ENCODE measurements at places on chromosomes 2 and 18.
A peak's percentile ranks its signal among the peaks of the same experiment; 100 is the strongest.

DNA sequence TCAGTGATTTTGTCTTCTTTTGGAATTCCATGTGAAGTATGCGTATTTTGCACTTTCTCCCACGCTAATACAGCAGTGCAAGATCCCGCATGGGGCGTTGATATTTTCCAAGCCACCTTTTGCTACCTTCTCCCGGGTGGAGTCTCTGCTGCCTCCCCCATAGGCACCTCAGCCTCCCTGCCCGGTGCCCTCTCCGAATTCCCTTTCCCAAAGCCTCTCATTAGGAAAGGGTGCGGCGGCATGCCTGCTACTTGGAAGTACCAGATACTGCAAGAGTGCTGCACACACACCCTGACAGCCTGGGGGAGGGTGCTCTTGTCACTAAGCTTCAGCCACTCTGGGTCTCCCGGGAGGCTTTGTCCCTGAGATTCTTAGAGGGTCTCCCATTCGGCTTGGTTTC lies 114.4 kb upstream of the PXDN start:
- DNase-seq = no peak

GRCh38 chr2:241996100-241996499 lies 126.6 kb downstream of the RTP5 start:
- no peak for DNase-seq

DNA sequence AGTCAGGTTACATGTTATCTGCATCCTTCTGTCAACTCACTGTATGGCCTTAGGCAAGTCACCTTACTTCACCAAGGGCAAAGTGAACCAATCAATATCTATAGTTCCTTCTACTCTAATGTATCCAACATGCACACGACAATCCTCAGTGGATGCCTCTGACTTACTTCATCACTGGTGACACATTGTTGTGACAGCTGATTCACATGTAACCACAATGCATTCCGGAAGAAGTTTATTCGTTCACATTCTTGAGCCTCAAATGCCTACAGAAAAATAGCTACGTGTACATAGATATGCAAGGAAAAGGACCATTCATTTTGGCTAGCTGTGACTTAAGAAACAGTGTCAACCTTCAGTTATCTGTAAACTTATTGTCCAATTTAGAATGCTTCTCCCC lies 26.3 kb upstream of the EPG5 start:
- DNase-seq = no peak

GRCh38 chr18:63339920-63340484 lies 20.4 kb upstream of the BCL2 start:
- peak; percentile 26 for DNase-seq

- no peak for DNase-seq
These were observed 62.3 kb upstream of the YWHAQ start for GRCh38 chr2:9693196-9693491.

- DNase-seq = no peak
These were observed 43.6 kb upstream of the AGPS start for GRCh38 chr2:177348733-177349693.

DNA sequence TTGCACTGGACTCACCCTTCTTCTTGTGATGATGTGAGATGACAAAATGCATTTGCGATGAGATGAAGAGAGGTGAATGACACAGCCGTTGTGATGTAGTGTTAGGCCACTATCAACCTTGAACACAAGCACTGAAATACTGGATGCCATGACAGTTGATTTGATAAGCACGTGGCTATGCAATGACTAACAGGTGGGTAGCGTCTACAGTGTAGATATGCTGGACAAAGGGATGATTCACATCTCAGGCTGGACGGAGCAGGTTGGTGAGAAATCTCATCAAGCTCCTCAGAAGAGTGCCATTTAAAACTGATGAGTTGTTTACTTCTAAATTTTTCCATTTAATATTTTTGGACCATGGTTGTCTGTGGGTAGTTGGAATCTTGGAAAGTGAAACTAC lies 375.8 kb upstream of the LYPD1 start:
- no peak for DNase-seq

DNA sequence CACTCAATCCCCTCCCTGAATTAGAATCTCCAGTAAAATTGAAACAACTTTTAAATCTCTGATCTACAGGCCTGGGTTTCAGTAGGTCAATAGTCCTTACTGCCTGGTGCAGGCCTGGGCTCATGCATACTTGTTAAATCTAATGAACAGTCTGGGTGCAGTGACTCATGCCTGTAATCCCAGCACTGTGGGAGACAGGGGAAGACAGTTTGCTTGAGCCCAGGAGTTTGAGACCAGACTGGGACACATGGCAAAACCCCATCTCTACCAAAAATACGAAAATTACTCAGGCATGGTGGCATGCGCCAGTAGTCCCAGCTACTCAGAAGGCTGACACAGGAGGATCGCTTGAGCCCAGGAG lies 94.7 kb upstream of the SP3 start:
- no peak for DNase-seq

DNA sequence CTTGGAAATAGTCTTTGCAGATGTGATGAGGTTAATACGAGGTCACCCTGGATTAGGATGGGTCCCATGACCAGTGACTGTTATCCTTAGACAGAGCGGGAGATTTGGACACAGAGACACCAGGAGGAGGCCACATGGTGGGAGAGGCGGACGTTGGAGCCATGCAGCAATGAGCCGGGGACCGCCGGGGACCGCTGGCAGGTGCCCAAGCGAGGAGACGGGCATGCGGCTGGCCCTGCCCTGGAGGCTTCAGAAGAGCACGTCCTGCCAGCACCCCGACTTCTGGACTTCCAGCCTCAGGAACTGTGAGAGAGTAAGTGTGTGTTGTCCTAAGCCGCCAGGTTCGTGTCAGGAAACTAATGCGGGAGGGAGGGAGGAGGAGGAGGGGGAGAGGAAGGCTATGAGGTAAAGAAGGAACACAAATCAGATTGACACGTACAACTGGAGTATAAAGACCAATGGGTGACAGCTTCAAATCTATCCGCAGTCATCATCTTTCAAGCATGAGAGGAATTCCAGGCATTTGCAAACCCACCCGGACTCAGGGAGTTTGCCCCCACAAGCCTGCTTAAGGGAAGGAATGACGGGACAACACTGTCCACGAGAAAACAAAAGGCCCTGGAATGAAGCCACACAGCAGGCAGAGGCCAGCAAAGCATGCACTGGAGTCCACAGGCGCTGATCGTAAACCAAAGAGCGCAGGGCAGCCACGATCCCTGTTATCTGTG lies 11.6 kb upstream of the BOK start:
- no peak for DNase-seq

- DNase-seq = peak; percentile 4
These were observed 31.9 kb downstream of the C1QL2 start for GRCh38 chr2:119126650-119127049.

GRCh38 chr2:45974762-45975408 lies 322.3 kb upstream of the EPAS1 start:
- DNase-seq = no peak

GRCh38 chr2:29518646-29519337 lies 402.6 kb downstream of the ALK start:
- no peak for DNase-seq

DNA sequence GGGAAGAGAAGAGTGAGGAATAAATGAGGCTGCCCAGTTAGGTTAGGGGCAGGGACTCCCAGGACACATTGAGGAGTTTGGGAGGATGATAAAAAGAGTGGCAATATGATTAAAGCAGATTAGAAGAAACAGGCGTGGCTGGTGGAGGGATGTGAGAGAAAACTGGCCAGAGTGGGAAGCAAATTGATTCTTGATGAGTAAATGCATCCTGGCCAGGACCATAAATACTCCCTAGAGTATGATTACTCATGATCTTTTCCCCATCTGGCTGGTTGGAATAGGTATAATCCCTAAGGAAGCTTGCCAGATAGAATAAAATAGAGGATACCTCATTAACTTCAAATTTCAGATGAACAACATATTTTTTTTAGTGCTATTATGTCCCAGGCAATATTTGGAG lies 21.5 kb upstream of the DAW1 start:
- DNase-seq = no peak

- no peak for DNase-seq
These were observed 40.2 kb upstream of the VRK2 start for GRCh38 chr2:58006256-58006951.

- DNase-seq = no peak
These were observed 32.2 kb downstream of the USP34 start for GRCh38 chr2:61438670-61439069.

- no peak for DNase-seq
These were observed 108.5 kb downstream of the CDCA7 start for GRCh38 chr2:173462892-173463840.

DNA sequence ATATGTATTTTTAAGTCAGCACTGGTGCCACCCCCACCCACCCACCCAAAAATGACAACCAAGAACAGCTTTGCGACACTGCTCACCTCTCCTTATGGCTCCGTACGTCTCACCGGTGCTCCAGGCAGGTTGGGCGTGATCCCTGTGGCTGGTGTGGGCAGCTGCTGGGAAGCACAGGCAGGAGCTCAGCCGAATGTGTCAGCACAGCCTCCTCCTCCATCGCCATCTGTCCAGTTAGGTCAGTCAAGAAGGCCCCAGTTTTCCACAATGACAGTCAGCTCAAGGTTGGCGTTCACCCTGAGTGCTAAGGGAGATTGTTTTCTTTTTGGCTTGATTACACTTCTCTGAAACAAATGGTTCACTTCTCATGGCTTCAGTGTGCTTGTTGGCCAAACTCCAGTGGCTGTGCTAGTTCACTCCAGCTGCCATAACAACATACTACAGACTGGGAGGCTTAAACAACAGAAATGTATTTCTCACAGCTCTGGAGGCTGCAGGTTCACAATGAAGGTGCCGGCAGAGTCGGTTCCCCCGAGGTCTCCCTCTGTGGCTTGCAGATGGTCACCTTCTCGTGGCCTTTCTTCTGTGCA lies 30.2 kb downstream of the AMER3 start:
- no peak for DNase-seq

DNA sequence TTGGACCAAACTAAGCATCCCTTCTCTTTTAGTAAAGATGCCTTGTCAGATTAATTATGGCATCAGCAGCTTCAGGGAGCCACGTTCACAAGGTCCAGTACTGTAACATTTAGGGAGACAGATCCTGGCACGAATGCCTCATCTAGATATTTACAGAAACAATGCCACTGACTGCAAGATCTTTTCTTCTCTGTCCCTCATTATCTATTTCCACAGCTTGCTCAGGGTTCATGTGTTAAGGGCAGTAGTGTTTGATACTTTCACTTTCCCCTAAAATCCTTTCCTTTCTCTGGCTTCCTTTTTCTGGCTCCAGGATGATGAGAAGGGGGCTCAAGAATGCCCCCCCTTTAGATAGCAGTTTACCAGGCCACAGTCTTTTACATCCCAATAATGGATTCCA lies 393.9 kb downstream of the BCL11A start:
- no peak for DNase-seq

DNA sequence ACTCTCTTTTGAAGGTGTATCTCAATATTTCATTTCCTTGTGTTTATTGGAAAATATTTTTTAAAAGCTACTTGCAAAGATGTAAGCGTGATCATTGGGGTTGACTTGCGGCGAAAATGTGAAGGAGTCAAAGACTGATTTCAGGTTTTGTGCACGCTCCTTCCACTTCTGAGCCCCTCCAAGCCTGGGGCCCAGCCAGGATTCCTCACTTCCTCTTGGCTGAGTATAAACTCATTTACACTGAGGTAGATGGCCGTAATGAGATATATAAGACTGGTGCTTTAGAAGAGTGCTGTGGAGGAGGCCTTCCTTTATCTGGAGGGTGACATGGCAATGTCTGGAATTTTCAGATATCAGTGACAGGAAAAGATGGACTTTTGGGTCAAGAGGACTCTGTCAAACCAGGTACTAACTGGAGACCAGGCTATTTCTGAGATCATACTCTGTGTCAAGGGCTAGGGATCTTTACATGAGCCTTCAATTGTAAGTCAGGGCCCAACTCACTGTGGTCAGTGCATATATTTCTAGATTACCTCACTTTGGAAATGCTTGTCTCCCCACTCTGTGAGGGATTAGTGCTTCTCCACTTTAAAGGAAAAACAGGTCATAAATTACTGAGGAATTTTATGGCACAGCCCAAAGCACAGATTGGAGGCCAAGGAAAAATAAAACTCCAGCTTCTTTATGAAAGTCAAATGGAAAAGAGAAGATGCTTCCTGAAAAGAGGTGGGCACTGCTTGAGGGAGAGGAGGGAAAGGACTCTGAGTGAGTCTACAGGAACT lies 22.8 kb downstream of the PRKCE start:
- DNase-seq = no peak

DNA sequence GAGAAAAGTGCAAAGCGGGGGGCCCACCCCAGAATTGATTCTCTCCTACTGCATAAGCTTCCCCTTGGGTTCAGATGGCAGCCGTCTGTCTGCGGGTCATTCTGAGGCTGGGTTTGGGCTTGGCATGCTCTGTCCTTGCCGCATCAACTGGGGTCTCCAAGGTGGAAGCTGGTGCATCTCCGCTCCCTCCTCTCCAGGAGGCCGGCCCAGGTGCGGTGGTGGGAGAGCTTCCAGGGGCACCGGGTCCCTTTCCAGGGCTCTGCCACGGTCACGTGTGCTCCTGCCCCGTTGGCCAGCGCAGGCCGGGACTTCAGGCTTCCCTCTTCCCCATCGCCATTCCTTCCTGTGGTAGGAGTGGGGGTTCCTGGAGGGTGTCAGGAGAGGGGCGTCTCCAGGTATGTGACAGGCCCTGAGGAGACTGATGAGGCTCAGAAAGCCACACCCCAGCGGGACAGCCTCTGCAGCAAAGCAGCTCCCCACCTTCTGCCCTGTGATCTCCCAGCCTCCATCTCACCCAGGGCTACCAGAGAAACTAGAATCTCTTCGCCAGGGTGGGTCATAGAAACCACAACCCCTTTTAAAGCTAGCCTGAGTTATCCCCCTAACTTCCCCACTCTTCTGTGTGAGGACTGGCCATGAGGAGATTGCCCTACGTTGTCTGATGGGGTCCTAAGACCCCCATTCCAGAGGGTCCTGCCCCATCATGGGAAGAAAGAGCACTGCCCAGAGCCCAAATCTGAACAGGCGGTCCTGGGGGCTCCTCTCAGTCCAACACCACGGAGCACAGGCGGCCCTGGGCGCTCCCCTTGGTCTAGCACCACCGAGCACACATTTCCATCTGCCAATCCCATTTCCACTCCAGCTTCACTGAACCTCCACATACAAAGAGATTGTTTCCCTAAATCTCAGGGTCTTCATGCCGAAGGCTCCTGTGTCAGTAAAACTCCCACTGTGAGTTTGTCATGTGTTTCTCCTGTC lies 76.6 kb downstream of the SLC66A2 start:
- DNase-seq = no peak

DNA sequence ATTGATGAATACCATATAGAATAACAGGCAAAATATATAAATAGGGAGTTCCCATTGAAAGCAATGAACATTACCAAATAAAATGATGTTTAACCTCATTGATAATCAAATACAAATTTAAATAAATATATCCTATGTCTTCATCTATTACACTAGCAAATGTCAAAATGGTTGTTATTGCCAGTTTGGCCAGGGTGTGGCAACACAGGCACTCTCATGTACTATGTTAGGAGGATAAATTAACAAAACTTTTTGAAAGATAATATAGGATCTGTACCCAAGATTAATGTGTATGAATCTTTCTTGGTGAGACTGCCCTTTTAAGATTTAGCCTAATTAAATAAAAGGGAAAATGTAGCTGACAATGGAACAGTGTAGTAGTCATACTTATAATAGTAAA lies 659.3 kb downstream of the ERBB4 start:
- DNase-seq = no peak

- no peak for DNase-seq
These were observed 3.7 kb downstream of the INHA start for GRCh38 chr2:219575566-219576504.

GRCh38 chr2:38178119-38178518 lies 102.2 kb upstream of the CYP1B1 start:
- no peak for DNase-seq

All from kidney capillary endothelial cell (primary cell).